Hindlimb muscle (tissue), 1 donor: ENCODE measurements at places on chromosomes 7 and 10.

- no peak for DNase-seq
Measured at GRCh38 chr7:90626013-90626412, 29.9 kb downstream of the CDK14 start.

DNA sequence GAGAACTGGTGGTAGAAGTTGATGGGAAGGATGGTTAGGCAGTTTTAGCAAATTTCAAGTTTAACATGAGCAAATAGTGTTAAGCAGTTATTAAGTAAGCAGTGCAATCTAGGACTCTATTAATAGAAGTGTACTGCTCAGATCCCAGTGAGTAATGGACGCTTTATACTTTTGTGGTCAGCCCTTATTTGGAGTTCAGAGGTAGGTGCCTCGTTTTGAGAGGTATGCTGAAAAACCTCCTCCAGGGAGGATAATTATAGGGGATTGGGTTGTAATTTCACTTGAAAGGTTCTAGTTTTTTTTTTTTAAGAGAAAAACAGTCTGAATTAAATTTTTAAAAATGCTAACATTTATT is 33.5 kb upstream of the CCDC7 start:
- no peak for DNase-seq

DNA sequence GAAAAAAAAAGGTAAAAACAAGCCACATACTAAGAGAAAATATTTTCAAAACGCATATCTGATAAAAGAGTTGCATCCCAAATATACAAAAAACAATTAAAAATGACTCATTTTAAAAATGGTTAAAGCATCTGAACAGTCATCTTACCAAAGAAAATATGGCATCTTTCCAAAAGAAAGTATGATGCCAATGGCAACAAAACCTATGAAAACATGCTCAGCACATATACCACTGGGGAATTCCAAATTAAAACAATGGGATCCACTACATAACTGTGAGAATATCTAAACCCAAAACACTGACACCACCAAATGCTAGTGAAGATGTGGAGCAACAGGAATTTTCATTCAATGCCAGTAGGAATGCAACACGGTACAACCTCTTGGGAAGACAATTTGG is 39.3 kb downstream of the VSTM2A start:
- no peak for DNase-seq

DNA sequence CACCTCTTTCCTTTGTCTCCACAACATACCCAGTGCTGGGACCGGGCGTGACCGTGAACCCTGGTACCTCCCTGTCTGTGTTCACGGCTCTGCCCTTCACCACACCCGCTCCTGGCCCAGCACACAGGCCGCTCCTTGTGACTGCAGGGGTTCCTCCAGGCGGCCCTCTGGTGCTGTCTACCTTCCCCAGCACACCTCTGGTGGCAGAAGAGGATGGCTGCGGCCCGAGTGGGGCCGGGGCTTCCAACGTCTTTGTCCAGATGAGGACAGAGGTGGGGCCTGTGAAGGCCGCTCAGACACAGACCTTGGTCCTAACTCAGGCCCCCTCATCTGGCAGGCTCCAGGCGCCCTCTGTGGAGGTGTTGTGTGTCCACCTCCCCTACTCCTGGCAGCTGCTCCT is 55.4 kb upstream of the SGMS1 start:
- DNase-seq = no peak

DNA sequence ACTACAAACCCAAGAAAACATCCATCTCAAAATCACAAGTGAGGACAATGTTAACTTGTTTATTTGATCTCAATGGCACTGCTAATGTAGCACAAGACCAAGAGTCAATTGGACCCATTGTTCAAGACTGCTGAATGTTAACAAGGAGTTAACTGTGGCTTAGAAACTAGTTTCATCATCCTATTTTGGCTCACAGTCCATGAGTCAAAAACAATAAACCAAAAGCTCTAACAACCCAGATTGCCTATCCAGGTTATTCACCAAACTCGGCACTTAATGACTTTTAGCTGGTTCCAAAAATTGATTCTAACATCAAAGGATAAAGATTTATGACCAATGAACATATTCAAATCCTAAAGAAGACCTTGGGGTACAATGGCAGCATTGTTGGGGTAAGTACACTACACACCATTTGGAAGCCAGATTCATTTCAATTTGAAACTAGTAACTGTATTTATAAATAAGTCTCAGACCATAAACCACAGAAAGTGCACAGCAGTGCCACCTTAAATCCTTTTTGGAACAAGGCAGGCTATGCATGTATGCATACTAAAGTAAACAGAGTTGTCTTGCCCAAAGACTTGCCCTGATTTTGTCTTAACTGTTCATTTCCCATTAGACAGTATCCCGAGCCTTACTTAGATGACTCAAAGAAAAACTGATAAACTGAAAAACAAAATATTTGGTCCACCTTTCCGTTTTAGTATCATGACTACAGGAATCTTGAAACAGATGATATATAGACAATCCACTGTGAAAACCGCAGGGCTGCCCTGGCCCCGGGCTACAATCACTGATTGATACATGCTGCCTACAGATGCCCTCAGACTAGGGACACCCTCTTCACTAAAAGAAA is 84.5 kb downstream of the SRPK2 start:
- DNase-seq = no peak

DNA sequence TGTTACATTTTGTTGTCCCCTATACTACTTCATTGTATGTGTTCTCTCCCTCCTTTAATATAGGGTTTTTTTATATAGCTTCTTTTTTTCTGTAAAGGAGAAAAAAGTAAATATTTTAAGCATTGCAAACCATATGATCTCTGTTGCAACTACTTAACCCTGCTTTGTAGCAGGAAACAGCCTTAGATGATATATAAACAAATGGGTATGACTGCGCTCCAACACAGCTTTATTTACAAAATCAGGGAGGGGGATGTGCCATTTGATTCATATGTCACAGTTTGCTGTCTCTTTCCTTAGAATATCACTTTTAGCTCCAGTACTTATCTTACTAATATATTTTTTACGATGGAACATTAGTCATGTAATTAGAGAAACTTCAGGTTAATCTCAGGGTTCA is 155.2 kb upstream of the GNAI1 start:
- DNase-seq = no peak

GRCh38 chr7:55535617-55536016 is 36.7 kb downstream of the VOPP1 start:
- DNase-seq = no peak

- DNase-seq = no peak
Measured at GRCh38 chr10:35794703-35795102, 152.6 kb upstream of the FZD8 start.

DNA sequence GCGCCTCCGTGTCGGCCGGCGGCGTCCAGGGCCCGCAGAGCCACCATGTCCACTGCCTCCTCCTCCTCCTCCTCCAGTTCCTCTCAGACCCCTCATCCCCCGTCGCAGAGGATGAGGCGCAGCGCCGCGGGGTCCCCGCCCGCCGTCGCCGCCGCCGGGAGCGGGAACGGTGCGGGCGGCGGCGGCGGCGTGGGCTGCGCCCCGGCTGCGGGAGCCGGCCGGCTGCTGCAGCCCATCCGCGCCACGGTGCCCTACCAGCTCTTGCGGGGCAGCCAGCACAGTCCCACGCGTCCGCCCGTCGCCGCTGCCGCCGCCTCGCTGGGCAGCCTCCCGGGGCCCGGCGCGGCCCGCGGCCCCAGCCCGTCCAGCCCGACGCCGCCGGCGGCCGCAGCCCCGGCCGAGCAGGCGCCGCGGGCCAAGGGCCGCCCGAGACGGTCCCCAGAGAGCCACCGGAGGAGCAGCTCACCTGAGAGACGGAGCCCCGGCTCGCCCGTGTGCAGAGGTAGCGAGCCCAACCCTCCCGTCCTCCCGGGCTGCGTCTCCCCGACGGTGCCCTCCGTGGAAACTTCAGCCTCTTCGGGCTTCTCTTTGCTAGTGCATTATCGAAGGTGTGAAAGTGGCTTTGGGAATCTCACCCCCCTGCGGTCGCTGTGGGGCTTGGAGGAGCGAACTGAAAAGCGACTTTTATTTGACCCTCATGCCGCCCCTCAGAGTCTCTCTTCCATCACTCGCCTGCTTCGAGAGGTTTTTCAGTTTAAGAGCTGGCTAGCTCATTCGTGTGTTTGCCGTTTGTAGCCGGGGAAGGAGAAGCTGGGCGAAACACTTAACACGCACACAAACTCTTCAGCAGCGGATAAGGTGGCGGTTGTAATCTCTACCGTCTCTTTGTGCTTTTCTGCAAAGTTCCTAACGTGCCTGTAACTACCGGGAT is 975 bp downstream of the GLCCI1 start:
- DNase-seq = peak; percentile 54

DNA sequence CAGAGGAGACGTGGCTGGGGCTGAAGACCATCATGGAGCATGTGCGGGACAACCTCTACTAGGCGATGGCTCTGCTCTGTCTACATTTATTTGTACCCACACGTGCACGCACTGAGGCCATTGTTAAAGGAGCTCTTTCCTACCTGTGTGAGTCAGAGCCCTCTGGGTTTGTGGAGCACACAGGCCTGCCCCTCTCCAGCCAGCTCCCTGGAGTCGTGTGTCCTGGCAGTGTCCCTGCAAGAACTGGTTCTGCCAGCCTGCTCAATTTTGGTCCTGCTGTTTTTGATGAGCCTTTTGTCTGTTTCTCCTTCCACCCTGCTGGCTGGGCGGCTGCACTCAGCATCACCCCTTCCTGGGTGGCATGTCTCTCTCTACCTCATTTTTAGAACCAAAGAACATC is 22.0 kb upstream of the CPA5 start:
- no peak for DNase-seq

- DNase-seq = no peak
Measured at GRCh38 chr10:43737003-43737402, 88.3 kb upstream of the ZNF32 start.

DNA sequence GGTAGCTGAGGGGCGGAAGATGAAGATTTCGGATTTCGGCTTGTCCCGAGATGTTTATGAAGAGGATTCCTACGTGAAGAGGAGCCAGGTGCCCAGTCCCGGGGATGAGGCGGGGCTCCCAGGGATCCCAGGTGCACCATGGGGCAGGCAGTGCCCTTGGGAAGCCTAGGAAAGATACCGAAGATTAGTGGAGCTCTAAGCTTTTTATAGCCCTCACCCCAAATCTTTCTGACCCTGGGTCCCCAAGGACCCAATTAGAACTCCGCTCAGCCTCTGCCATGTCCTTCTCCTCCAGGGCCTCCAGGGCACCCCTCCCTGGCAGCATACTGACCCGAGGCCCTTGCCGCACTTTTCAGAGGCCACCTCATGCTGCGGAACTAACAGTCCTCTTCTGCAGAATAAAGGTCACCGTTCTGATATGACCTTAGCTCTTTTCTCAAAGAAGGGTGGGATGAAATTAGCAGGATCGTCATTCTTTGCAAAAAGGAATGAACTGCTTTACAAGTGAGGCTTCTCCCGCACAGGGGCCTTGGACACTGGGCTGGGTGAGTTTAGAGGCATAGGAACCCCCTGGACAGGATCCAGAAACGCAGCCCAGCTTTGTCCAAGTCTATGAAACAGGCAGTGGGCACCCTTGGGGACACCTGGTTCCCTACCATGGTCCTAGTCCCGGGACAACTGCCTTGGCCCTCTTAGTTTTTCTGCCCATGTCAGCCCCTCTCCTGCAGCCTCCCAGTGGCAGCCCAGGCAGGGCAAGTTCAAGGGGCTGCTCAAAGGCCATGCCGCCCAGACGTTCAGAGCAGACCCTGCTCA is 17.9 kb upstream of the CSGALNACT2 start:
- DNase-seq = no peak

DNA sequence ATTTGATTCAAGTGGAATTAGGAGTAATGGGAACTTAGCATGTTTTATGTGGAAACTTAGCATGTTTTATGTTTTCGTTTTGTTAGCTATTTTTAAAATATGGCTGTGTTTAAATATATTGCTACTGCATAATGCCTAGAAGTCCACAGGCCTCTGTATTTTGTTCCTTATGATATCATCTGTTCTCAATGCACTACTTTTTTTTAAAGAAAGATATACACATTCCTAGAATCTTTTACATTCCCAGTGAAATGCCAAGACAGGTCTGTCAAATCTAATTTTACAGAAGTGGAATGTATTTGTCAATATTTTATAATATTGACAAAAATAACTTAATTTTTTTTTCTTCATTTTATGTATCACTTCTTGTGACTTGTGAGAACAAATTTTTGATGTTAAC is 51.6 kb downstream of the ST7 start:
- no peak for DNase-seq

DNA sequence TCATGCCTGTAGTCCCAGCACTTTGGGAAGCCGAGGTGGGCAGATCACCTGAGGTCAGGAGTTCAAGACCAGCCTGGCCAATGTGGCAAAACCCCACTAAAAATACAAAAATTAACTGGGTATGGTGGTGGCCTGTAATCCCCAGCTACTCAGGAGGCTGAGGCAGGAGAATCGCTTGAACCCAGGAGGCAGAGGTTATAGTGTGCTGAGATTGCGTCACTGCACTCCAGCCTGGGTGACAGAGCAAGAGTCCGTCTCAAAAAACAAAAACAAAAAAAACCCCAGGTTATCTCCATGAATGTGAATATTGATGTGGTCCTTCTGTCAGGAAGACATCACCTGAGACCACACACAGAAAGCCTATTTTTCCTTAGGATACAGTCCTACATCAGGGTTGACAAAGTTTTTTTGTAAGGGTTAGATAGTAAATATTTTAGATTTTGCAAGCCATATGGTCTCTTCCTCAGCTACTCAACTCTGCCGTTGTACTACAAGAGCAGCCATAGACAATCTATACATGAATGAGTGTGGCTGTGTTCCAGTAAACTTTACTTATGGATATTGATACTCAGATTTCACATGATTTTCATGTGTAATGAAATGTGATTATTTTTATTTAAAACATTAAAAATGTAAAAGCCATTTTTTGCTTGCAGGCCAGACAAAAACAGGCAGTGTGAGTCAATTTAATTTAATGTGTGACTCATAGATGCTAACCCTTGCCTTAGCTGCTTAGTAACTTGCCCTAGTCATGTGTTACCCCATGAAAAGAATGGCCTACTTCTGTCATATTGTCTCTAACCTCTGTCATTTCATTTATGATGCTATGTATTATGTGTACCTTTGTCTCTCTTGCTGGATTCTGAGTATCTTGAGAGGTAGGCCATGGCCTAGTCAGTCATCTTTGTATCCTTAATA is 78.1 kb downstream of the TPST1 start:
- no peak for DNase-seq

- DNase-seq = no peak
Measured at GRCh38 chr10:130372222-130372621, 236.0 kb downstream of the GLRX3 start.

DNA sequence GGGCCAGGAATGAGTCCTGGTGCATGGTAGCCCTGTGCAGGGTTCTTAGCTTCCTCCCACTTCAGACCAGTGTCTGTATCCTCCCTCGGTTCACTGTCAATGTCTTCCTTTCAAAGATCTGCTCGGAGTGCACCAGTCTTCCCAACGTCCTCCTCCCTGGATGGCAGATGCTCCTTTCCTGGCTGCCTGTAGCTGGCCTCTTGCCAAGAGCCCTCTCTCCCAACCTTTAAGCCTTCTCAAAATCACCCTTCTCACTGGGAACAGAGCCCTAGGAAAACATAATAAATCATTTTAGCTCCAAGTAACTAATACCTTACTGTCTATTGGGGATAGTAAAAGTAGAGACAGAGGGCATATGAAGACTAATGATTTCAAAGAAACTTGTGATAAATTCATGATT is 490.6 kb downstream of the CCSER2 start:
- DNase-seq = no peak
